Naive thymus-derived CD8-positive, alpha-beta T cell (primary cell): ENCODE measurements at places on chromosomes 11 and 22. TPM values are rescaled to one million over a fixed set of nuclear protein-coding genes. Genes with fewer than 3 reads are reported as not detected.

Gene ATXN10
- 78.0 TPM for total RNA-seq

Gene RTN4R
- total RNA-seq, result 5.0 TPM

DNA sequence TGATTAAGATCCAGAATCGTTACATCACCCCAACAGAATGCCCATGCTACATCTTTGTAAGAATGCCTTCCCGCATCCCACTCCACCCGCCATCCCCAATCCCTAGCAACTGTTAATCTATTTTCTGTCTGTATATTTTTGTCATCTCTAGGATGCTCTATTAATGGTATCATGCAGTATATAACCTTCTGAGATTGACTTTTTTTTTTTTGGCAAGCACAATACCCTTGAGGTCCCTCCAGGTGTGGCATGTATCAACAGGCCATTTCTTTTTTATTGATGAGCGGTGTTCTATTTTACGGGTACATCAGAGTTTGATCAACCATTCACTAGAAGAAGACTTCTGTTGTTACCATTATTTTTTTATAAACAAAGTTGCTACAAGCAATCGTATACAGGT lies 30.2 kb upstream of the SCN3B start:
- DNase-seq, result no peak

GRCh38 chr22:19357270-19358105 lies 66.0 kb upstream of the CLTCL1 start:
- no peak for DNase-seq

DNA sequence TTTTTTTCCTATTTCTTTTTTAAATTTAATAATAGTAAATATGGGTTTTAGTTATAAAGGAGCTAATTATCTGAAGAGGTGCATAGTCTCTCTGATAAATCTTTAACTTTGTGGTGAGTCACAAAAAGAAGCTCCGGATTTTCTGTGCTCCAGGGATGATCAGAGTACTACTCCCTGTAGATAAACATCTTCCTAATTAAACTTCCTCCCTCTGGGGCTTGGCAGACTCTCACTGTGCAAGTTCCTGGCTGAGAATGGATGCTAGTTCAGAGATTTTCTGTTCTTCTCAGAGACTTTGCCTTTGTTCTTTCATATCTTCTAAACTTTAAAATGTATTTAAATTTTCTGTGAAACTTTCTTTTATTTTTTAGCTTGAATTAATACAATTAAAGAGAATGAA lies at the start of gene OR10G7:
Gene OR10G7, minus strand, starts transcription at position 72 of the 400 bp plus-strand sequence. CDS start 2,324 bp downstream, outside the sequence.
- DNase-seq, result no peak
